ENCODE measurements at places on chromosomes 13 and 19.
A peak's percentile ranks its signal among the peaks of the same experiment; 100 is the strongest.

DNA sequence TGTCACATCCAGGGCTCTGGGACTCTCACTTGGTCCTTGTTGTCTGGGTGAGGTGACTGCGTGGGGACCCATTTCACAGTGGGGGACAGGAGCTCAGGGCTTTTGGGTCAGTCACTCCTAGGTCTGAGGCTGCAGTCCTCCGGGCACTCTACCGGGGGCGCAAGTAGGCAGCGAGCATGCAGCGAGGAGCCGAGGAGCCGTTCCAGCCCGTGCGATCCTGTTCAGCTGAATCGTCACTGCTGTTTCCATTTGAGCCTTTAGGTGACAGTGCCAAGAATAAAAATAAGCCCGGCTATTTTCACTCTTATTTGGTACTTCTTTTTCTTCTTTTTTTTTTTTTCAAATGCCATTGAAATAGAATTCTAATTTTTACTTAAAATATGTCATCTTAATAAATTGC, 126.5 kb downstream of the ZNF536 start:
- no peak for DNase-seq

GRCh38 chr19:656751-657559, 6.1 kb downstream of the RNF126 start:
- no peak for DNase-seq

- DNase-seq, result no peak
These were observed 14.7 kb downstream of the REXO1 start for GRCh38 chr19:1833540-1833939.

DNA sequence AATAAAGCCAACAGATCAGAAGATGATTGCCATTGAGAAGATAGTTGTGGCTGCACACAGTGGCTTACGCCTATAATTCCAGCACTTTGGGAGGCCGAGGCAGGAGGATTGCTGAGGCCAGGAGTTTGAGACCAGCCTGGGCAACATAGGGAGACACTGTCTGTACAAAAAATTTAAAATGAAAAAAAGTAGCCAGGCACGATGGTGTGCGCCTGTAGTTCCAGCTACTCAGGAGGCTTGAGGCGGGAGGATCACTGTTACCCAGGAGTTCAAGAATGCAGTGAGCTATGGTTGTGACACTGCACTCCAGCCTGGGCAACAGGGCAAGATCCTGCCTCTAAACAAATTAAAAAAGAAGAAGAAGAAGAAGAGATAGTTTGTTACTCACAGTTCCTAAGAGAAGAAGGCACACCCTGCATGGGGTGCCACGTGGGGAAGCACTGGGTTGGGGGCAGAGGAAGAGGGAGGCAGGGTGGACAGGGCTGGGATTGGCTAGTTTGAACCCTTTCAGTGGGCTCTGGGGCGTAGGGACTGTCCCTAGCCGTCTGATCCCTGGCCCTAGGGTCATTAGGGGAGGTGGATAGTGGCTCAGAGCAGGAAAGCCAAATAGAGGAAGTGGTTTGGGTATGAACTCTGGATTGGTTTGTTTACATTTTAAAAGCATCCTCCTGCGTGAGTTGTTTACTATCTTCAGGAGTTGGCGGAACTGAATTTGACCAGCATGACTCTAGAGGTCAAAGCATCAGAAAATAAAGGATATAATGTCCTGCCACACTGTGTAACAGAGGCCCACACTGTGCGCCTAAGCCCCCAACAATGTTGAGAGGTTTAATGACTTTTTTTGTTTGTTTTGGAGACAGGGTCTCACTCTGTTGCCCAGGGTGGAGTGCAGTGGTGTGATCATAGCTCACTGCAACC, 60.5 kb upstream of the MEDAG start:
- DNase-seq, result peak; percentile 62

DNA sequence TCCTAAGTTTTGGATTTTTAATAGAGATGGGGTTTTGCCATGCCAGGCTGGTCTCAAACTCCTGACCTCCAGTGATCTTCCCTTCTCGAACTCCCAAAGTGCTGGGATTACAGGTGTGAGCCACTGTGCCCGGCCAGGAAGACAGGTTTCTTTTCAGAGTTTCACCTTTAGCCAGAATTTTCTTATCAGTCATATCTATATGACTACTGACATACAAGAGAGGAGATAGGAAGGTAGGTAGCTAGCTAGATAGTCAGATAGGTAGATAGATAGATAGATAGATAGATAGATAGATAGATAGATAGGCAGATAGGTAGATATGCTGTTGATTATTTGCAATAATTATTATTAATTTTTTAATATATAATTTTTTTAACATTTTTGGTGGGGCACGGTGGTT, 7.6 kb downstream of the CBLC start:
- no peak for DNase-seq
